ENCODE measurements at places on chromosomes 2 and 18.
A peak's percentile ranks its signal among the peaks of the same experiment; 100 is the strongest.

- DNase-seq, result no peak
Observed at GRCh38 chr2:111185361-111186022, 64.8 kb downstream of the BCL2L11 start.

GRCh38 chr2:26568076-26568890 is 72.9 kb downstream of the CIB4 start:
- DNase-seq, result no peak

- DNase-seq, result no peak
Observed at GRCh38 chr2:16255120-16255519, 314.8 kb downstream of the MYCN start.

DNA sequence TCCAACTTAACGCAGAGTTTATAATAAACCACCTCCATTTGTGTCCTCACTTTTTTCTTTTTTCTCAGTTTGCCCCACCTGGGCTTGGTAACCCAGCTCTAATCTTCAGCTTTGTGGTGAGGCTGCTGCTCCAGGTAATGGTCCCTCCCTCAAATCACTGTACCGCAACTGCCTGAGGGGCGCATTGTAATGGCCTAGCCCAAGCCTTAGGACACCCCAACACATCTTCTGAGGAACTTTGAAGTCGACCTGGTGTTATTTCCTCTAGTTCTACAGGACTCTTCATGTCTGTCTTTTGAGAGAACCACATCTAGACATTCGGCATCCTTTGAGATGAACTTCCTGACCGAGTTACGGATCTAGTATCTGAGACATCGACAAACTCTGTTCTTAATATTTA is 99.7 kb downstream of the PLEKHM3 start:
- DNase-seq, result no peak

DNA sequence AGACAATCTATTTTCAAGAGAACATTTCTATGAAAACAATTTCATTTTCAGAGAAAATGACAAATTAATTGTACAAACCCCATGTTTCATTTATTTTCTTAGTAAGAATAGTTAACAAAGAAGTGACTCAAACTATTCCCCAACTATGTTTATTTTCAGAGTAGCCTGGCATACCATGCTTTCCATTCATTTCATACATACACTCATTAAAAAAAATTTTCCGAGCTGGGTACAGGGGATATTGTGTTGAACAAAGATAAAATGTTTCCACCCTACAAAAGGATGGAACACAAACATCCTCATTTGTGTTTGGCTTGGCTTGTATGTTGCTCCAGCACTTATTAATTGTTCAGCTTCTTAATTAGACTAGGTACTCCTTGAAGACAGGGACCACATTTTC is 331.4 kb downstream of the EXOC6B start:
- DNase-seq, result no peak

DNA sequence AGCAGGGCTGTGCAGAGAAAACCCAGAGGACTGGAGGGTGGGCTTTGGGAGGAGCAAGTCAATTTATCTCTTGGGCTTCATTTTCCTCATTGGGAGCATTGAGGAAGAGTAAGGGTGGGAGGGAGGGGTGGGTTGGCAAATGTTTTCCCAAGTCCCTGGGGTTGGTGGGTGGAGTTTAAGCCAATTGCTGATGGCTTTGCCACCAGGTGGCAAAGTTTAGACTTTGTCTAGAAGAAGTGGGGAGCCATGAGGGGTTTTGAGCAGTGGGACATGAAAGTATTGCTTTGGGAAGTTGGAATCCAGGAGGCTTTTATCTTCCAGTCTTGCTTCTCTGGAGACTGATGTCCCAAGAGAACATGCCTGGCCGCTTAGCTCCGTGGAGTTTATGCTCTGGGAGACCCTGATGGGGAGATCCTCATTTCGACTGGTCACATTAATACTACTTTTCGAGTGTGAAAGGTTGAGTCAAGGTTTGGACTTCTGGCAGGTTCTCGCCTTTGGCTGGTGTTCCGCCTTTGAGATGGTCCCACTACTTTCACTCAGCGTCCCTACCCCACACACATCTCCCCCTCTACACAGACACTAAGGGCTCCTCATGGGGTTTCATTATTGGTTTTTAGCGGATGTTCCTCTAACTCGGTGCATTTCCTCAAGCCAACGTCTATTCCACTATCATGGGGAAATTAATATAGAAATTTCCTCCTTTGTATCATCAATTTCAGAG is 126.7 kb downstream of the PRKCE start:
- no peak for DNase-seq

- DNase-seq, result no peak
Observed at GRCh38 chr2:100960688-100961087, 41.4 kb upstream of the RPL31 start.

- DNase-seq, result no peak
Observed at GRCh38 chr2:98372579-98372978, 26.3 kb downstream of the CNGA3 start.

DNA sequence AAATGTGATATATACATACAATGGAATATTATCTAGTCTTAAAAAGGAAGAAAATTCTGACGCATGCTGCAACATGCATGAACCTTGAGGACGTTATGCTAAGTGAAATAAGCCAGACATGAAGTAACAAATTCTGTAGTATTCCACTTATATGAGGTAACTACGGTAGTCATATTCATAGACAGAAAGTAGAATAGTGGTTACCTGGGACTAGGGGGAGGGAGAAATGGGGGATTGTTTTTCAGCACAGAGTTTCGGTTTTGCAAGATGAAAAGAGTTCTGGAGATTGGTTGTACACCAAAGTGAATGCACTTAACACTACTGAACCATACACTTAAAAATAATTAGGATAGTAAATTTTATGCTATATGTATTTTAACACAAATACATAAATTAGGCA is 215.9 kb upstream of the FBXO11 start:
- DNase-seq, result no peak

GRCh38 chr18:29185801-29186200 is 1008.9 kb upstream of the CDH2 start:
- no peak for DNase-seq

GRCh38 chr18:71598374-71598773 is 945.8 kb downstream of the CBLN2 start:
- no peak for DNase-seq

- peak; percentile 69 for DNase-seq
Observed at GRCh38 chr2:160752475-160753330, 259.1 kb upstream of the RBMS1 start.

- DNase-seq, result no peak
Observed at GRCh38 chr2:80340022-80340421, 35.5 kb upstream of the LRRTM1 start.

- DNase-seq, result no peak
Observed at GRCh38 chr2:174608866-174609214, 11.2 kb upstream of the WIPF1 start.

DNA sequence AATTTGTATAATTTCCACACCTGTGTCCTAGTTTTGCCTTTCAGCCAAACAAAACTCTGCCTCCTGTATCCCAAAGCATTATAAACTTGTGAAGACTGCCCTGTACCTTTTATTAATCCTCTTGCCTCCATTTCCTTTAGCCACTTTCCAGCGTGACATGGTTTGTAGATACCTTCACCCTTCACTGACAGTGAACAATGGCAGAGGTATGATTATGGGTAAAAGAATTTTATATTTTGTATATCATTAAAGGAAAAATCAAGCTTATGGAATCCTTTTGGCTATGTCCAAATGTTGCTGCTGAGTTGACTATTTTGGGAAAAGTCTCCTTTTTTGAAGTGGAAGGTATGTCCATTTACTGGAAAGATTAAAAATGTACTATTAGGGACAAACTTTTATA is 251.7 kb downstream of the HNMT start:
- DNase-seq, result no peak

GRCh38 chr2:140257692-140258300 is 1477.6 kb upstream of the NXPH2 start:
- no peak for DNase-seq

GRCh38 chr2:203021991-203022390 is 7.3 kb downstream of the NBEAL1 start:
- no peak for DNase-seq

DNA sequence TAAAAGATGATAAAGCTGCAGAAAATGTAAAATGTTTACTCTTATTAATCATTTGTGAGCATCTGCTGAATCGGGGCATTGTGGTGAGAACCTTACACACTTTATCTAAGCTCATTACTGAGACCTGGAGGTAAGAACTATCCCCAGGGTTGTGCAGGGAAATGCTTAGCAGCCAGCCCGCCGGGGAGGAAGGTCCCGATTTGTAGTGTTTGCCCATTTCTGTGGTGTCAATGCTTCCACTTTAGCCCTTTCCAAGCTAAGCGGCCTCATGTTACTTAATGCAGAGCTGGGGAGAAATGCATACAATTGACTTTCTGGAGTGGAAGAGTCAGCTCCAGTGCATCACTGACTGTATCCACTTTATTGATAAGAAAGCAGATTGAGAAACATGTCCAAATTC is 20.8 kb upstream of the KCNK3 start:
- no peak for DNase-seq

GRCh38 chr18:77708826-77709506 is 459.3 kb downstream of the GALR1 start:
- no peak for DNase-seq

GRCh38 chr2:212854116-212854515 is 297.3 kb downstream of the IKZF2 start:
- DNase-seq, result no peak

DNA sequence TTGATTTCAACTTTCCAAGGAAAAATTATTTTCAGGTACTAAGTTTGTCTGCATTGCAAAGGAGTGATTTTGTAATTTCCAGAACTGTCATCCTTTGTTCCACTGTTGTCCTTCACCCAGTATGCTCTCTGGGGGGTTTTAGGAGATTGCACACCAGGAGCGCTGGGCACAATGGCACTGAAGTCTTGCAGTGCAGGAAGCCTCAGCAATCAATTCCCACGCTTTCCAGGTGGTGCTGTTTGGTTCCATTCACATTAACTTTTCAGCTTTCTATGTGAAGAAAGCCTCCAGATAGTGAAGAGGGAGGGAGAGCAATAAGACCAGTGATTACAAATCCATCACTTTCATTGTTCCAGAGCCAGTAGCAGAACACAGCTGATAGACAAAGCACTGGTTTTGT is 344.0 kb upstream of the VWC2L start:
- DNase-seq, result no peak

GRCh38 chr2:132911726-132912724 is 242.0 kb upstream of the LYPD1 start:
- DNase-seq, result peak; percentile 15

DNA sequence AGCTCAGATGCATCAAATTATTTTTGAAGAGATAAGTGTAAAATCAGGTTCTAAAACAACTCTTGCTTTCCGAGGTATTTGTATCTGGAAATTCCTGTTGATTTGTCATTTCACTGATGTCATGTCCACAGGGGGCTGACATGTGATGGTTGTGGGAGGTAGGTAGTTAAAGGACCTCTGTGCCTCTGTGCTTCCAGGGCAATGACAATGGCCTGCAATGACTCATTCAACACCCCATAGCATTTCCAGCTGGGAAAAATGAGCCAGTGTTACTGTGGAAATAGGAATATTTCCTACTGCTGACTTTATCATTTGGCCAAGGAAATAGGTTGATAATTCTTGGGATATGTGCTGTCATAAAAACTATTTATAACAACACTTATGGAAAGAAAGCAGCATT is 86.2 kb upstream of the CCDC195 start:
- DNase-seq, result peak; percentile 14

- DNase-seq, result no peak
Observed at GRCh38 chr2:9739531-9739964, 103.7 kb upstream of the TAF1B start.

DNA sequence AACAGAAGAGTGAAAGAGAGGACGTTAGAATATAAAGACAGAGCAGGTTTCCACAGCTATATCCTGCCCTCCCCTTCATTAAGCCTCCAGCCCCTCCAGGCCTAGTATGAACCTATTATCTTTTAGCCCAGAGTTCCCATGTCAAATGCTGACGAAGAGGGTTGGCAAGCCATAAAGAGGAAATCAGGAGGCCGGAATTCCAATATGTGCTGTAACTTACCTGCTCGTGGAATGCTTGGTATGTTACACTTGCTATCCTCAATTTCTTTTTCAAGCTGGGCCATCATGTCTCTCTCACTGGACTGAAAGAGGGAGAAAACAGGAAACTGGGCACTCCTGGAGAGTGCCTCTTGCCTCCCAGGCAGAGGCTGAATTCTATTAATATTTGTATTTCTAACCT is 264.1 kb downstream of the TRIB2 start:
- peak; percentile 8 for DNase-seq

GRCh38 chr2:47062681-47063537 is 92.2 kb downstream of the STPG4 start:
- no peak for DNase-seq

- no peak for DNase-seq
Observed at GRCh38 chr2:193980599-193980998, 1676.4 kb upstream of the SLC39A10 start.

DNA sequence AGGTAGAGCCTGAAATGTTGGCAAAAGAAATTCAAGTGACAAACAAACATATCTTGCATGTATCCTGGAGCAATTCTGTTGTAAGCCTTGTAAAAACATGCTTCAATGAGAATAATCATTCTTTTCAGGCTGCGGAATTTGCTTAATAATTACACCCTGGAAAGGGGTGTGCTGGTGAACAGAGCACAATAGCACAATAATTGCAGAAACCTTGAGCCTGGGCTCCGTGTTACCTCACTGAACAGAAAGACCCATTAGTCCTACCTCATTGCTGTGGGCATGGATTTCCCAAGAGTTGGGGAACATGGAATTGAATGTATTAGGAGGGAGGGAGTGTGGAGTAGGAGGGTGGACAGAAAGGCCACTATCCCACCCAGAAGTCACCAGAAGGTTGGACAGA is 168.0 kb upstream of the ALKAL2 start:
- no peak for DNase-seq

DNA sequence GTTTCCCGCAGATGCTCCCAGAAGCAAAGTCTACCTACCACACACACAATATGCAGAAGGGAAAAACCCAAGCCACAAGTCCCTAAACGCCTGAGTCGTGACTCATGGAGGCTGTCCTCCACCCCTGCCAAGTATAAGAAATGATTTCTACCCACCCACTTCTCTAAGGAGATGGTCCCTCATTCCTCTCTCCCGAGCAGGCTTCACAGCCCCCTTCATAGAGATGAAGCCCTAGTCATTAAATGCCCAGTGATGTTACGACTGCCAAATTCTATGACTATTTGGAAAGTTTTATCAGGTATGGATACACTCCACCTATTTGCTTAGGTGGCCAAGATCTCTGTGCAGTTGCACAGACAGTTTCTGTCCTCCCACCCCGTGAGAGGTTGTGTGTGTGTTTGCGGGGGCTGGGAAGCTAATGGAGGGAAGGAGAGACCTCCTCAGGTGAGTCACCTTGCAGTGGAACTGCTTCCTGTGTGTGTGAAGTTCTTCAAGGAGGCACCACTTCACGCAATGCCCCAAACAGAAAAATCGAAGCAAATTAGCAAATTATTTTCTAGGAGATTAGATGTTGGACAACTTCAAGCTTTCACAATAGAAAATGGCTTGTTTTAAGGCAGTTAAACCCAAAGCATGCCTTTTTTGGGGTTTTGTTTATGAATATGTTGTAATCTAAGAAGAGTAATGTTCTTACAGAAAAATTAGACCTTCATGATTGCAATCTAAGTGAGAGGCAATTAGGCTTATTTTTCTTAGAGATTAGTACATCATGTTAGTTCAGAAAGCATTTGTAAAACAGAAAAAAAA is 175.2 kb downstream of the TGIF1 start:
- no peak for DNase-seq

- no peak for DNase-seq
Observed at GRCh38 chr2:224638301-224638823, 53.2 kb upstream of the CUL3 start.

Data from iPS-NIHi11 (cell line).